ENCODE measurements at places on chromosomes 11 and 22. TPM values are rescaled to one million over a fixed set of nuclear protein-coding genes. Genes with fewer than 3 reads are reported as not detected.
A peak's percentile ranks its signal among the peaks of the same experiment; 100 is the strongest.

GRCh38 chr11:132402071-132402684, 1031.8 kb downstream of the NTM start:
- H3K4me3 ChIP-seq: no peak overlapping the region
- peaks cover 12% of the 10 kb centered on the region for H3K27me3 ChIP-seq
- no peaks in the 10 kb centered on the region for H3K4me1 ChIP-seq
- no peak for DNase-seq
- H3K36me3 ChIP-seq: no peaks in the 10 kb centered on the region
- no peak overlapping the region for H3K27ac ChIP-seq

DNA sequence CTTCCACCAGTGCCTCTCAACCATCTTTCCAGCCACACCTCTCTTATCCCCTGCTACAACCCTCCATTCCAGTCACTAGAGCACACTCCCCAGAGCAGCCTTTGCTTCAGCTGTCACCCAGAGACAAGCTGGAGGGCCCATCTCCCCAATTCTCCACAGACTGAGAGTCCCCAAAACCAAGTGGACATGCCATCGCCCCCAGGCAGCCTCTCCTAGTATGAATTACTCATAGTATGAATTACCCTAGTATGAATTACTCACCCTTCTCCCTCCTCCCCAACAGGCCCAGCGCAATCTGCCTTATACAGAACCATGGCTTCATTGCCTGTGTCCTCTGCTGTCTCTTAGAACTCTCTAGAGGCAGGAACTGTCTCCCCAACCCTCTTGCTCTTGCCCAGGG, 24.8 kb downstream of the MYH9 start:
- no peak for DNase-seq
- peak overlapping the region; percentile 48 for H3K4me3 ChIP-seq
- no peaks in the 10 kb centered on the region for H3K27me3 ChIP-seq
- H3K4me1 ChIP-seq: peaks cover 99% of the 10 kb centered on the region

DNA sequence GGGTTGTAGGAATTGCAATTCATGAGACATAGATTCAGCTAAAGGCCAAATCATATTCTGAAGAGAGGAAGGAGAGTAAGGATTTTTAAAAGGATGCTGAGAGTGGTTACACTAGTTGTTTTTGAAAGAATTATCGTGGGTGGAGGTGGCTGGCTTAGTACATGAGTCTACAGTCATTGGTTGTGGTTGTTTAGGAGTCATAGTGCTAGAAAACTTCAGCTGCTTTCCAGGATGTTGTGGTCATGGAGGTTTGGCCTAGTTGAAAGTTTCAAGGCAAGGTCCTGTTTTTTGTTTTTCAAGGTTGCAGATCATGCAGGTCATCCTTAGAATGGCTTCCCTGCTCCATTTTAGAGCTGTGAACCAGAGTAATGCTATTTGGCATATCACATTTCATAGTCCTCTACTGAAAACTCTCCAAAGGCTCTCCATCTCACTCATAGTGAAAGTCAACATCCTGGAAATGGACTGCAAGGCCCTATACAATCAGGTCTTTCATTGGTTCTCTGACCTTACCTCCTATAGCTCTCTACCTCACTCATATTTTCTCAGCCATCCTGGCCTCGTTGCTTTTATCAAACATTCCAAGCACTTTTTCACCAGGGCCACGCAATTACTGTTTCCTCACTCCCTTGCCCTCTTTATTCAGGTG, 26.1 kb upstream of the ZBTB44 start:
- H3K4me3 ChIP-seq: no peak overlapping the region
- H3K4me1 ChIP-seq: no peaks in the 10 kb centered on the region
- peaks cover 11% of the 10 kb centered on the region for H3K27me3 ChIP-seq
- no peak for DNase-seq
- H3K27ac ChIP-seq: no peak overlapping the region
- peaks cover 2% of the 10 kb centered on the region for H3K36me3 ChIP-seq

DNA sequence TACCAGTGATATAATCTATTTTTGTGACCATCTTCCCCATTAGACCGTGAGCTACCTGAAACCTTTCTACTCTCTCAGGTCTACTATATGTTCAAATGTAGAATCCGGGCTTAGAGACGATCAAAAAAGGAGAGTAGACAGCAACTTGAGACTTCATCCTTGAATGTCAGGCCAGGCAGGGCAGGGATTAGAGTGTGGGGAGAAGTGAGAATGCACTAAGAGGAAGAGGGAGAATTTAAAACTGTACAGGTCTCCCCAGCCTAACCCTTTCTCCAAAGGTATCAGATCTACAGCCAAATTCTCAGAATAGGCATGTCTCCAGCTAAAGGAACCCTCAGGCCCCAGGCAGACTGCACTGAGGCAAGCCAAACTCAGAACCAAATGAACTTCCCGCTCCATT, 935 bp downstream of the LAMTOR1 start:
- H3K4me1 ChIP-seq: peaks cover 37% of the 10 kb centered on the region
- peak overlapping the region; percentile 86 for H3K4me3 ChIP-seq
- DNase-seq: no peak
- peaks cover 8% of the 10 kb centered on the region for H3K36me3 ChIP-seq
- H3K27ac ChIP-seq: peak overlapping the region; percentile 95

The RAB1B gene
- total RNA-seq: 124 TPM

The CRYAB gene
- 770 TPM for total RNA-seq

- H3K27ac ChIP-seq: no peak overlapping the region
- H3K4me3 ChIP-seq: no peak overlapping the region
- H3K27me3 ChIP-seq: no peaks in the 10 kb centered on the region
- peaks cover 4% of the 10 kb centered on the region for H3K36me3 ChIP-seq
- H3K4me1 ChIP-seq: peaks cover 17% of the 10 kb centered on the region
These were observed 10.4 kb downstream of the PAFAH1B2 start for GRCh38 chr11:117154468-117154867.

DNA sequence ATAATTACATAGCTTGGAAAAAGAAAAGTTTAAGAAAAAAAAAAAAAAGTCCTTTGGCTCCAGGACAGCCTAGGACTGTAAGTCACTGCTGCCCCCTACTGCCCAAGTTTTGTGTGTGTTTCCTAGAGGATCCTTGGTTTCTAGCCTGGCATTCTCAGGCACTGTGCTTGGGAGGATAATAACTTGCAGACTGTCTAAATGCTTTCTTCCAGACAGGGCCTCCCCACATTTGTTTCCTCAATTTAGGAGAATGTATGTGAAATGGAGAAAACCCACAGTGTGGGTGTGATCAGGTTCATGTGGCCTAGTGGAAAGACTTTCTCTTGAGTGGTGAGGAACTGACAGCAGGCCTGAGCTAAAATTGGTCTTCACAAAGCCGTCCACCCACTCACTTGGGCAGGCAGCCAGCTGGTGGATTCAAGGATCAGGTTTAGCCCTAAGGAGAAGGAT, 191.0 kb downstream of the NAV2 start:
- H3K4me3 ChIP-seq: no peak overlapping the region
- no peak for DNase-seq

GRCh38 chr11:61639816-61640443, 40.3 kb upstream of the DAGLA start:
- H3K27me3 ChIP-seq: peaks cover 11% of the 10 kb centered on the region
- no peaks in the 10 kb centered on the region for H3K4me1 ChIP-seq
- DNase-seq: no peak
- H3K27ac ChIP-seq: no peak overlapping the region
- no peaks in the 10 kb centered on the region for H3K36me3 ChIP-seq

The AMOTL1 gene
- total RNA-seq: 70.2 TPM

The MYOD1 gene
- total RNA-seq: not detected

GRCh38 chr22:50199251-50199721, 1.5 kb upstream of the SELENOO start:
- H3K27me3 ChIP-seq: no peaks in the 10 kb centered on the region
- no peak for DNase-seq
- H3K4me1 ChIP-seq: peaks cover 18% of the 10 kb centered on the region
- peak overlapping the region; percentile 68 for H3K4me3 ChIP-seq
- H3K27ac ChIP-seq: peak overlapping the region; percentile 2

GRCh38 chr22:43365715-43366440, 22.7 kb upstream of the SCUBE1 start:
- no peak for DNase-seq
- H3K36me3 ChIP-seq: no peaks in the 10 kb centered on the region
- H3K4me1 ChIP-seq: peaks cover 22% of the 10 kb centered on the region
- H3K4me3 ChIP-seq: no peak overlapping the region

The MAJIN gene
- total RNA-seq: not detected

The GRM5 gene
- 0.41 TPM for total RNA-seq

Measured in chondrocyte (in vitro differentiated cells).